ENCODE measurements at places on chromosomes 16 and 17.

DNA sequence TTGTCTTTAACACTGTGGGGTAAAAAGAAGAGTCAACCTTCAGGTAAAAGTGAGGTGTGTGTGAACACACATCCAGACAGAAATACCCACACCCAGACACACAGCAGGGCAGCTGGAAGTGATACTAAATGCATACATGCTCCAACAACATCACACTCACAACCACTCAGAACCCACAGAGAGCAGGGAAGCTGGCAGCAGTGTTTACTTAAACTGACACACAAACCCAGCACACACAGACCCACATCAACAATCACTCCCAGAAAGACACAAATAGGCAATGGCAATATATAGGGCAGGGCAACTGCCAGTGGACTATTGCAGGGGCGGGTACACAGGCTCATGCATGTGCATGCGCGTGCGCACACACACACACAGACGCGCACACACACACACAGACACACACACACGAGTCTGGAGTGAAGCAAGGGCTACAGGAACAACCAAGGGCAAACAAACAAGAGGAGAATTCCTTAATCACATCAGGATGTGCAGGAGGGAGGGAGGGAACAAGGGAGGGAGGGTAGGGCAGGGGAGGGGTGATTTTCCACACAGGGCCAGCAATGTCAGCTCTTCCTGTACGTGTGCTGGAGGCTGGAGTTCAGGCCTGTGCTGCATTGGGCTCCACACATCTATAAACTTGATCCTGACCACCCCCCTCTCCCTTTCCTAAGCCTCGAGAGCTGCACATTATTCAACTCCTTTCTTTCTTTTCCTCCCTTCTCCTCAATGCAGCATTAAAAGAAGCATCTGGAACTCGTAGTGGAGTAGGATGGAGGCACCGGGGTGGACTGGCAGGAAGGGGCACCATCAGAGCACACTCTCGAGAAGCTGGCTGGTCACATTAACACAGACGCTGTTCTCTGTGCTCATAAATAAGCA is 30.1 kb downstream of the HIC1 start:
- no peak for DNase-seq

DNA sequence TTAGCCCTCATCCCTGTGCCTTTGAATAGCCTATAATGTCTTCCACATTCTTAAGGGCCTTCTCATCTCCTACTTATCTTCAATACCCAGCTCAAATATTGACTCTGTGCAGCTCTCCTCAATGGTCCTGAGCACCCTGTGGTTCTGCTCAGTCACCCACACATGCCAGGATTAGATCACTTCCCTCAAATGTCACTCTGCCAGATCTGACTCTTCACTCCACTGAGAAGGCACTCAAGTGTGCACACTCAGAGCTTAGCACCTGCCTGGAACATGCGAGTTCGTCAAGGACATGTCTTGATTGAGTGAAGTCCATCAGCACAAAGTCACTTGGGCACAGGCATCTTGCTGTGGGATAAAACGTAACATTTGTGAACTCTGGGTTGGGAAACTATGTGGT is 404.8 kb downstream of the CDH13 start:
- DNase-seq = no peak

GRCh38 chr17:62592341-62593099 is 35.0 kb upstream of the MRC2 start:
- no peak for DNase-seq

- no peak for DNase-seq
Measured at GRCh38 chr16:85777583-85778310, 21.6 kb downstream of the EMC8 start.

DNA sequence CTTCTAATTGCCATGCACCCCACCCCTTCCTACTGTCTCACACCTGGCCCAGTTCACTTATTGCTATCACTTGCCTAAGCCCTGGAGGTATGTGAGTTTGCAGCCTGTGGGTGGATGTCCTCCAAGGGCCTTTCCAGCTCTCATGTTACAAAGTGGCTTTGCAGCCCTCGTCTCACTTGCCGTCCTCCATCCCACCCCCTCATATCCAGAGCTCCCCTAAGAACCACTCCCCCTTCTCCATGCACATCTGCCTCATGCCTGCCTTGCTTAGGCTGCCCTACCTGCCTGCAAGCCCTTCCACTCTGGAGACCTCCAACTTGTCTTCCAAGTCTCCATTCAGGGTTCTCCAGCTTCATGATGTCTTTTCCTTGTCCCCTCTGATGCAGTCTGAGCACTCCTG is 119.4 kb upstream of the NLRP1 start:
- no peak for DNase-seq

GRCh38 chr17:39062846-39063680 is 88.4 kb downstream of the PLXDC1 start:
- DNase-seq = no peak

DNA sequence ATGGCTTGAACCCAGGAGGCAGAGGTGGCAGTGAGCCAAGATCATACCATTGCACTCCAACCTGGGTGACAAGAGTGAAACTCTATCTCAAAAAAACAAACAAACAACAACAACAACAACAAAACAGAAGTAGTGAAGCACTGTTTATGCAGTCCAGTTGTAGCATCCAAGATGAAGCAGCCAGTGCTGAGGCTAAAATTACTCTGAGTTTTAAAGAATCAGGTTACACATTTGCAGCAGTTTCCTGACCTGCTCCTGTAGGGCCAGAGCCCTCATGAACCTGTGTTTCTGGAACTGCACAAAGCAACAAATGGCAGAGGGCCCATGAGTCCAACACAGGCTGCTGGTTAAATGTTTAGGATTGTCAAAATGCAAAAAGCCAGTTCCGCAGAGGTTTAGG is 499.5 kb upstream of the PSMD7 start:
- no peak for DNase-seq

GRCh38 chr16:66408163-66409048 is 18.7 kb upstream of the BEAN1 start:
- no peak for DNase-seq

GRCh38 chr17:20935740-20936139 is 107.1 kb downstream of the USP22 start:
- no peak for DNase-seq

DNA sequence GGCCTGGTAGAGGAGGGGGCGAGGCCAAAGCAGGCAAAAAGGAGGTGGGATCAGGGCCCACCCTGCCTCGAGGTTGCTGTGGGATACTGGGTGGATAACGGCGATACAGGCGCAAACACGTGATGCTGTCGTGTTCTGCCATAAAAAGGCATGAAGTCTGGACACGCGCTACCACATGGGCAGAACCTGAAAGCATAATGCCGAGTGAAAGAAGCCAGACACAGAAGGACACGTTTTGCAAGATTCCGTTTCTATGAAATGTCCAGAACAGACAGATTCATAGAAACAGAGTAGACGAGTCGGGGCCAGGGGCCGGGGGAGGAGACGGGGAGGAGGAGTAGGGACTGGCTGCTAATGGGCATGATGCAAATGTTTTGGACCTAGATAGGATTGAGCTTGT is 43.5 kb downstream of the ZDHHC7 start:
- no peak for DNase-seq

DNA sequence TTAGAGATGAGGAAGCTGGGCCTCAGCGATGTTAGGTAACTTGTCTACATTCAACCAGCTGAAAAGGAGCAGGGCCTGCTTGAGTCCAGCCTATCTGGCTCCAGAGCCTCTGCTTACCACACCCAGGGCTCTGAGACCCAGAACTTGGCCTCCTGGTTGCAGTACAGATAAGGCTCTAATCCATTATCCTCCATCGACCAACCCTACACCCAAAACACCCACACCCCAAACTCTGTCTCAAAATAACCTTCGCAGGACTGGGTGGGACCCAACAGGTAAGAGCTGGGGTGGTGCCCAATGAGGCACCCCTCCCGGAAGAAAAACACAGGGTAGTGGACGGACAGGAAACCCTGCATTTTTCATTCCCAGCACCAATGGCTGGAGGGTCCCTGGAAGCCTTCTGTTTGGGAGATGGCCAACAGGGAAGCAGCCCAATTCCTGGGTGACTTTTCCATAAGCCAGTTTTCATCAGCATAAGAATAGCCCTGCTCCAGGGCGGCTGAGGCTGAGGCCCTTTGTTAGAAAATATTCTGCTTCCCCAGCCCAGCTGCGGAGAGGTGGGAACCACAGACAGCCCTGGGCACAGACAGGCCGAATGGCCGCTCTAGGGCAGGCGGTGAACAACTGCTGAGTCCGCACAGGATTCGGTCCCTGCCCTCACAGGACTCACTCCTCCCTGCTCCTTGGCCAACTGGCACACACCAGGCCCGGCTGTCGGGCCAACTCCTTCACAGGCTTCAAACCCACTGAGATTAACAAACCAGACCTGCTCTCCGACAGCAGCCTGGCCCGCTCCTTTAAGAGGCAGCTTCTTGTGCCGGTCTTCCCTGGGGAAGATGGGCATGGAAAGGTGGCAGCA is 9.8 kb downstream of the SMIM5 start:
- no peak for DNase-seq

DNA sequence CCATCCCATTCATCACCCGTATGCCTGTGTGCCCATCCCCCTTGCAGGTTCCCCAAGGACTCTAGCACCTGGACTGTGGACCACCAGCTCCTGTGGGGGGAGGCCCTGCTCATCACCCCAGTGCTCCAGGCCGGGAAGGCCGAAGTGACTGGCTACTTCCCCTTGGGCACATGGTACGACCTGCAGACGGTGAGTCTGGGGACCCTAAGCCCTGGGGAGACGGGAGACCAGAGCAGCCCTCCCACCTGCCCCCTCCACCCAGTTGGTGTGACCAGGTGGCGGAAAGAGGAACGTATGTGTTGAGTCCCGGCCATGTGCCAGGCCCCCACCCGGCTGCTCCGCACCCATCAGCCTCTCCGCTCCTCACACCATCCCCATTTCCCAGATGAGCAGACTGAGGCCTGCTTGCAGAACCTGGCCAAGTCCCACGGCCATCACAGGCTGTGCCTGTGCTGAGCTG is 15.6 kb downstream of the GAA start:
- DNase-seq = no peak

DNA sequence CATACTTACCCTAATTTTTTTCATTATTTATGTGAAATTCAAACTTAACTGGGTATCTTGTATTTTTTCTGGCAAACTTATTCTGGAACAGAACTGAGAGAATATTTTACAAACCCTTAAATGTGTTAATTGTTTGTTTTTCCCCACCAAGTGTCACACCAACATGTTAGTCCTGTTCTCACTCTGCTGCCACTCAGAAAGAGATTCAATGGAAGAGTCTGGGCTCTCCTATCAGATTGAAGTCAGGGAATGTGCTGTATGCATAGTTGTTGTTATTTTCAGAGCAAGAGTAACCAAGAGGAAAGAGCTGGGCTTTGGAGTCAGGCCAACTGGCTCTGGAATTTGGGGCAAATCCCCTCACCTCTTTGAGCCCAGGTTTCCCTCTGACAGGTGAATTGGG is 43.2 kb downstream of the SLC6A2 start:
- no peak for DNase-seq

GRCh38 chr16:84868829-84869472 is 49.2 kb downstream of the CRISPLD2 start:
- no peak for DNase-seq

GRCh38 chr16:86521236-86522197 is 11.2 kb downstream of the FOXF1 start:
- DNase-seq = no peak

- DNase-seq = no peak
Measured at GRCh38 chr16:339680-340079, 12.8 kb downstream of the AXIN1 start.

DNA sequence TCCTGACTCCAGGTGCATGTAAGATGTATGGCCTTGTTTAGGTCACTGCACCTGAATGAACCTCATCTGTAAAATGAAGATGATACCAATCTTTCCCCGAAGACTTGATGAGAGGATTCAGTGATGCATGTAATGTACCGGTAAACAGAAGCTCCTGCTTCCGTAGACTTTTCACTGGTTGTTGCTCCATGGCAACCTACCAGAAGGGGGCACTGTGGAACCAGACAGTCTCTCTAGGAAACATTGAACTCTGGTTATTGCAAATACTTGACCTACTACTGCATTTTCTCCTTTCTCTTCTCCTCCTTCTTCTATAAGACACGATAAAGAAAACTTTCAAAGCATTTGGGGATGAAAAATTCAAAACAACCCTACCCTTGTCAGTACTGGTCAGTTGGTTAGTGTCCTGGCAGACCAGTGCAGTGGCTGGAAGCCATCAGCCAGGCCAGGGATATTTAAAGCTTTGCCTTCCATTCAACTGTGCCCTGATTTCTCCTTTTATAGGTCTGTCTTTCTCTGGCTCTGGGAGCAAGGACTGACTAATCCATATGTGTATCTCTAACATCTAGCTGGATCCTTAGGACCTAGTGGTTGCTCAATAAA is 667.4 kb upstream of the SALL1 start:
- no peak for DNase-seq

DNA sequence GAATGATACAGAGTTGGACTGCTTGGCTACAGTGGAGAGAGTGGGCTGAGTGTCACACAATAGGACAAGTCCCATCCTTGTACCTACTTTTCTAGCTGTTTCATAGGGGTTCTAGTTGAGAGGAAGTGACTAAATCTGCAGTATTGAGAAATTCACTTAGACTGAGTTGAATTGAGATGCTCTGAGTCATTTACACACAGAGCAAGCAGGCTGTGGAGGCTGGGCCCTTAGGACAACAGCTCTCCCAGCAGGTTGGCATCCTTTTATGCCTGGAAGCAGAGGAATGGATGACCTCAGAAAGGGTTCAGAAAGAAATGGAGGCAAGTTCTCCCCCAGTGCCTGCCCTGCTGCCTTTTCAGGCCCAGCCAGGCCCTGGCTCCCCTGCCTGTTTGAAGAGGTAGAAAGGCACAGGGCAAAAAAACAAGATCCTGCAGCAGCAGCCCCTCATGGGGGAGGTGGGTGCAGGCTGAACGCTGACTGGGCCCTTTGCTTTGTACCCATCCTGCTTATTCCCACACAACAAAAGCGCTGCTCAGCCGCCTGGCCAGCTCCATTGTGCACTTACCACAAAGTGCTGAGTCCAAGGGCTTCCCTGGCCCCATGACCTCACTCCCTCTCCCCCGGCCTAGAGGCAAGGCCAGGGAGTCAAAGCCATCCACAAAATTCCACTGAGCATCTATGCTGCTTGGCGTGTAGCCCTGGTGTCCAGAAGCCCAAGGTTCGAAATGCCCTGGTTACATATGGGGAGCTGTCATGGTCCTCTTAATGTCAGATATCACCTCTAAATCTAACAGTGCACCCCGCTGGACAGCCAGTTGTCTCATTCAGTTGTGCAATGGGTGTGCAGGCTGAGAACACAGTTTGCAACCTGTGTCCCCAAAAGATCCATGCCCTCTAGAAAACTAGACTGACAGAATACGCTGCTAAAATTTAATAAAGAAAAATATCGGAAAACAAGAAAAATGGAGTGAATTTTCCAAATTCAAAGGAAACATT is 5.4 kb upstream of the CRYBA1 start:
- no peak for DNase-seq

- DNase-seq = no peak
Measured at GRCh38 chr16:24214992-24215391, 41.1 kb upstream of the CACNG3 start.

DNA sequence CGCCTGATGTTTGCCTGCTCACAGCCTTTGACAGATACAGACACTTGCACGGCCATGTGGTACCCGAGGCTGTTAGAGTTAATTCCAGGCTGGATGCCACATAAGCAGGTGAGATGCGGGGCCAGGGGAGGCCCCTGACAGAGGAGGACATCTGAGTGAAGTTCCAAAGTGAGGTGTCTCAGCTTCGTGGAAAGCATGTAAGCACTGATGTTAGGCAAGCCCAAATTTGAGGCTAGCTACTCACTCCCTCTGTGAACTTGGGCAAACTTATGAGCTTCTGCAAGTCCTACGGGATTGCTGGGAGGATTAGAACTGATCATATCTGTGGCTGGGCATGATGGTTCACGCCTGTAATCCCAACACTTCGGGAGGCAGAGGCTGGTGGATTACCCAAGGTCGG is 39.3 kb upstream of the MARCHF10 start:
- no peak for DNase-seq
